ENCODE measurements at places on chromosomes 2 and 18.

GRCh38 chr2:129820908-129821307, 158.6 kb upstream of the RAB6C start:
- no peak for DNase-seq

GRCh38 chr2:97870396-97870843, 125.3 kb downstream of the TMEM131 start:
- peak; percentile 59 for DNase-seq

- DNase-seq = no peak
These were observed 49.4 kb downstream of the PELI1 start for GRCh38 chr2:64094663-64095382.

DNA sequence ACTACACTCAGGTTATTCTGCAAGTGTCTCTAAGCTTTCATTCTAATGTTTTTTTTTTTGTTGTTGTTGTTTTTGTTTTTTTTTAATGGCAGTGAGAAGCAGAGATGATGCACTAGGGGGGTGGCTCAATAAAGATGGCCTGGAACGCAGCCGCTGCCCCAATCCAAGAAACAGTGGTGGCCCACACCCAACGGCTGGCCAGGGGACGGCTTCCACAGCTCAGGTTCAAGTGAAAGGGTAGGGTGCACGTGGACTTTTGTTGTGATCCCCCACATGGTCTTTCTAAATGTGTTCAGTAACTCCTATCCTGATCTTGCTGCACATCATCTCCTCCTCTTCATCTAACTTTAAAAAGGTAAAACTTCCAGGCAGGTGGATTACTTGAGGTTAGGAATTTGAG, 190.1 kb downstream of the NDUFA10 start:
- no peak for DNase-seq

GRCh38 chr2:151106805-151107506, 154.7 kb downstream of the RBM43 start:
- no peak for DNase-seq

DNA sequence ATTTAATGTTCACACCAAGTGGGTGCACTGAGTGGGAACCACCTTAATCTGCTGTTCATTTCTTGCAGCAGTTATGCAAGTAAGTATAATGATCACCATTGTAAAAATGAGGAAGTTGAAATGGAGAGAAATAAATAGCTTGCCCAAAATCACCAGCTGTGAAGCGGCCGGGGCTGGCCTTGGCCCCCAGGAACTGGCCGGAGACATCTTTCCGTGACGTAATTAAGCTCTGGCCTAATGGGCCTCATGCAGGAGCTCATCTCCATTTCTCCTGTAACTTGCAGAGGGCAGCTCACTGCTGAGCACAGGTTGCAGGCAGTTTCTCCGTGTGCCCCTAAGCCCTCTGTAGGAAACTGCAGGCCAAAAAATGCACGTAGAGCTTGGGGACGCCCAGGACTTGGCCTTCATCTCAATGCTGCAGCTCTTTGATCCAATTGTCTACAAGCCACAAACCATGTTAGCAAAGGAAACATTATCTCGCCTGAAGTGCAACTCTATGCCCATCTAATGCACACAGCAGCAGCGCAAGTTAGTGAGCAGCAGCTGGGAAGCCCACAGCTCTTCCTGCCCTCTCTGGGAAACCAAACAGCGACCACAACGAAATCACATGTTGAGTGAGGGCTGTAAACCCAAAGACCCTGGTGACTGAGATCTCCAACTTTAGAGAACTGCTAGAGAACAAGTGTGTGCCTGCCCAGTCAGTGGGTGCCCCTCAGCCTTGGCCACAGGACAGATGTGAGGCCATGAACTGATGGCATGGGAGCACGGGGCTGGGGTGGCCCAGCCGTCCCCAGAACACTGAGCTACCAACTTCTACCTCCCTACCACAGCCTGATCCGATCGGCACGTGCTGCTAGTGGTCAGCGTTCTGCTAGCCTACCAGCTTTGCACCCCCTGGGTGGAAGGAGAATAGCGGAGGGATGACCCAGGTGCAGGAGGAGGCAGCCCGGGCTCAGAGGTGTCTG, 28.8 kb downstream of the APCDD1 start:
- DNase-seq = no peak

DNA sequence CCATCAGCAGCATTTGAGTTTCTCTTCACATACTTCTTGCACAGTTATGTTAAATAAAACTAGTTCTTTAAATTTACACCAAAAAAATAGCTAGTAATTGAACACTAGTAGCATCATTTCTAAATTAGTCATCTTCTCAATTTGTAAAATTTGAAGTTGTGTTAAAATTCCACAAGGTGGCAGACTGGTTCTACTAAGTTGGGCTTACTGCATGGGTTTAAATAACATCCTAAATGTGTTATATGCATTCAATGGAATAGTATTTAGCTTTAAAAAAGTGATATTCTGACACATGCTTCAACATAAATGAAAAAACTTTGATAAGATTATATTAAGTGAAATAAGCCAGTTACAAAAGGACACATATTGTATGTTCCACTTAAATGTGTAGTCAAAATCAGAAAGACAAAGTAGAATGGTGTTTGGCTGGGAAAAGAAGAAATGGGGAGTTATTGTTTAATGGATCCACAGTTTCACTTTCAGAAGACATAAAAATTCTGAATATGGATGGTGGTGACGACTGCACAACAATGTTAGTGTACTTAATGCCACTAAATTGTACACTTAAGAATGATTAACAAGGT, 28.7 kb upstream of the RPRD1A start:
- peak; percentile 48 for DNase-seq

All from muscle of back (tissue), 13 donors.